SJSA1 (cell line): ENCODE measurements at places on chromosomes 3 and 15. TPM values are rescaled to one million over a fixed set of nuclear protein-coding genes. Genes with fewer than 3 reads are reported as not detected.

DNA sequence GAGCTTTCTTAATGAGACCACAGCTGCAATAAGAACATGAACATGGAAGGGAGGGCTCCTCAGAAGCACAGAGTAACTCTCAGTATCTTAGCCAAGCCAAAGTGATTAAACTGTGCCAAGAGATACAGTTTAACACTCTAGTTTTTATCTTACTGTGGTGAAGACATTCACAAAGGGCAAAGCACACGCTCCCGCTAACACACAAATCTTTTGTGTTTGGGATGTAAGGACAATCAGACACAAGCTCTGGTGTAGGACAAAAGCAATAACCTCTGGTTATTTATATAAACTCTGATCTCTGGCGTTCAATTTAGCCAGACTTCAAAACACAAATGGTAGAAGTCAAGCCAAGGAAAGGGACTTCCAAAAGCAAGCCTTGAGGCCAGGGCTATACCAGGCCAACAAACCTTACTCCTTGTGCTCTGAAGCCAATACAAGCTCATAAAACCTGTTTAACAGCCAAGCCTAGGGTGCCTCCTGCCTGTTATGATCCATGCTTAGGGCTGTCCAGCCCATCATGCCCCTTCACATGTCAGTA is 27.8 kb downstream of the DPH3 start:
- H3K27ac ChIP-seq = no peak overlapping the region
- H3K36me3 ChIP-seq = no peaks in the 10 kb centered on the region
- no peak for DNase-seq
- peaks cover 17% of the 10 kb centered on the region for H3K4me1 ChIP-seq
- no peaks in the 10 kb centered on the region for H3K27me3 ChIP-seq
- no peak overlapping the region for H3K4me3 ChIP-seq

GRCh38 chr3:57966829-57967228 is 41.4 kb upstream of the FLNB start:
- peaks cover 27% of the 10 kb centered on the region for H3K4me1 ChIP-seq
- no peak overlapping the region for H3K4me3 ChIP-seq
- DNase-seq = no peak
- no peaks in the 10 kb centered on the region for H3K27me3 ChIP-seq
- no peak overlapping the region for H3K27ac ChIP-seq
- H3K36me3 ChIP-seq = no peaks in the 10 kb centered on the region

- no peaks in the 10 kb centered on the region for H3K27me3 ChIP-seq
- DNase-seq = no peak
- H3K4me1 ChIP-seq = no peaks in the 10 kb centered on the region
These were observed 177.1 kb upstream of the GALNT15 start for GRCh38 chr3:15997274-15997943.

- H3K36me3 ChIP-seq = no peaks in the 10 kb centered on the region
- DNase-seq = peak; percentile 46
- no peak overlapping the region; the same call in 1 of the 2 replicates for H3K4me3 ChIP-seq
- peaks cover 14% of the 10 kb centered on the region for H3K27me3 ChIP-seq
- H3K27ac ChIP-seq = no peak overlapping the region
- peaks cover 1% of the 10 kb centered on the region for H3K4me1 ChIP-seq
These were observed 4.9 kb upstream of the IL17RD start for GRCh38 chr3:57169872-57170623.

DNA sequence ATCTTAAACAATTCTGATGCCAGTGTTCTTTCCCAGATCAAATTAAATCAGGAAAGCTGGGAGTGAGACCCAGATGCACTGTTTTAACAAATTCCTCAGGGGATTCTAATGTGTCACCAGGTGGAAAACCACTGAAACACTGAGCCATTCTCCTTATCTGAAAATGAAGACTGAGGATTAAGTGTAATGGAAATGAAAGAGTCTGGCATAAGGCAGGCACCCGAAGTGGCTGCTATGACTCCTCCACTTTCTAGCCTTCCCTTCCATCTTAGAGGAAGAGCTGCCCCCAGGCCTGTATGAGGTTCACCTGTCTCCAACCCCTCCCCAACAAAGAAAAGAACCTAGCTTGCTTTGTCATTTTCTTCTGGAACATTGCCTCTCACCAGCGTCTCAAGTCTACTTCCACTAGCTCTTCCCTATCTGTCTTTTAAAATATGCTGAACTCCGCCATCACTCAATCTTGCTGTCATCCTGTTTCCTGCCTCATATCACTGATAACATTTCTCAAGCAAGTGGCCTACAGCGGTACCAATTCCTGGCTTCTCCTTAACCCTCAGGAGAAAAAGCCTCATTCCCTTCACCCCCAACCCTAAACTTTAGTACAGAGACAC is 13.7 kb upstream of the ABHD2 start:
- no peaks in the 10 kb centered on the region for H3K4me1 ChIP-seq
- no peaks in the 10 kb centered on the region for H3K36me3 ChIP-seq

DNA sequence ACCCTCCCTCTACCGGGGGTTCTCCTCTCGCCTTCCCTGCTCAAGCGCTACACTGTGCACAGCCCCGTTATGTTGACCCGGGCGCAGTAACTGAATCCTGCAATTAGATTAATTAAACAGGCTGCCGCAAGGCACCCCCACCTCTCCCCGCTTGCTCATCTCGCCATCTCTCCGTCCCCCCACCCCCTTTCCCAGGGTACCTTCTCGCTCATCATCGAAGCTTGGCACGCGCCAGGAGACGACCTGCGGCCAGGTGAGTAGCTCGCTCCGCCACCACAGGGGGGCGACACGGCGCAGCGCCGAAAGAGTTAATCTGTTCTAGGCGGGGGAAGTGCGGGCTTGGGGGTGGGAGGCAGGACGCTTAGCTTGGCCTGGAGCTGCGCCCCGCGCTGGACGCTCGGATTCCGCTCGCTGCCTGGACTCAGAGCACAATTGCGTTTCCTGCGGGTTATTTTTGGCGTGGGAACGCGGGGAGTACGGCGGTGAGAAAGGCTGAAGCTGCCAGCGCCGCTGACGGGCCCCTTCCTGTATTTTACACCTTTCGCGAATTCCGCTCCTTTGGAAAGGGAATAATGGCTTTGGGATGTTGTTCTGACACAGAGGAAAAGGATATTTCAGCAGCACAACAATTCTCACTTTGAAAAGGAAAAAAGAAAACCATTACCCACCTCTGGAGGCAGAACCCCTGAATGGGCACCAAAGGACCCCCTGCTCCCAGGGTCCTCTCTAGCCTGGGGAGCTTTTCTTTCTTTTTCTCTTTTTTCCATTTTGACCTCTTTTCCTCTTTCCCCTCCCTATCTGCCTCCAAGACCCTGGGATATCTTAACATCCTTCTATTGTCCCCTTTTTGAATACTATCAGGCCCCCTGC is 1.5 kb downstream of the DLL4 start:
- DNase-seq = no peak
- no peak overlapping the region for H3K4me3 ChIP-seq
- peaks cover 38% of the 10 kb centered on the region for H3K4me1 ChIP-seq
- peaks cover 71% of the 10 kb centered on the region for H3K27me3 ChIP-seq

GRCh38 chr3:98645039-98645438 is 51.6 kb upstream of the CPOX start:
- no peaks in the 10 kb centered on the region for H3K4me1 ChIP-seq
- H3K36me3 ChIP-seq = no peaks in the 10 kb centered on the region
- H3K4me3 ChIP-seq = no peak overlapping the region
- DNase-seq = no peak
- H3K27ac ChIP-seq = no peak overlapping the region

DNA sequence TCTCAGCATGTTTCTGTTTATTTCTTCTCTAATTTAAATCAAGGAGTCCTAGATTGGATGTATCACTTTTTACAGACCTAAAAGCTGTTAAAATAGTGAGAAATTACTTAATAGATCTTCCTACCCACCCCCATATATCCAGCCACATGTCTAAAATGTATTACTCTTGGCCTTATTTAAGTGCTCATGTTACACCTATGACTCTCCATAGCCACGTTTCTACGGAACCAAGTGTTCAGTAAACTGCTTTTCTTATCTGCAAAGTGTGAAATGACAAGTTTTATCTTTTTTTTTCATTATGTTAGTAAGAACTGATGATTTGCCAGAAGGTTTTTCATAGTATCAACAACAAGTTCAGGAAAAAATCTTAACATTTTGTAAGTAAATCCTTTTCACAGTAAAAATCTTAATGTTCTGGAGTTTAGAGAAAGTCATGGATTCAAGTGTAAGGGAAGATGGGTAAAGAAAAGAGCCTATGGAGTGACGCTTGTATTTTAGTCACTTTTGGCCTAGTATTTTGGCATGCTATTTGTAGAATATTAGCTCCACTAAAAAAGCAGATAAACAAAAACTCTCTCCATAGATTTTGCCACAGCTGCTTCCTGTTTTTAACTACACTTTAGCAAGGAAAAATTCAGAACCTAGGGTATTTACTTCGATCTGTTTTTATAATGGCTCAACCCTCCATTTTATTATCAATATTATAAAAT is 41.2 kb upstream of the IGSF10 start:
- H3K36me3 ChIP-seq = no peaks in the 10 kb centered on the region
- no peaks in the 10 kb centered on the region for H3K27me3 ChIP-seq
- no peaks in the 10 kb centered on the region for H3K4me1 ChIP-seq
- H3K4me3 ChIP-seq = no peak overlapping the region
- no peak for DNase-seq
- no peak overlapping the region for H3K27ac ChIP-seq

Gene PDZRN3
- 0.63 and 0.68 TPM in 2 replicates for total RNA-seq

Gene PPM1L
- 0.03 and 0.24 TPM in 2 replicates for total RNA-seq

Gene CHRNA5
- total RNA-seq = 4.1 and 4.6 TPM in 2 replicates

Gene CCDC39
- not detected in 2 replicates for total RNA-seq

Gene SENP7
- 4.6 and 15.9 TPM in 2 replicates for total RNA-seq
